Stimulated activated CD4-positive, alpha-beta T cell treated with anti-CD3 and anti-CD28 coated beads, Interleukin-2, amount 100 ng/mL, for 48 hours (primary cell): ENCODE measurements at places on chromosomes 3 and 15.

GRCh38 chr3:81442758-81443456 lies 318.5 kb downstream of the GBE1 start:
- DNase-seq, result no peak

DNA sequence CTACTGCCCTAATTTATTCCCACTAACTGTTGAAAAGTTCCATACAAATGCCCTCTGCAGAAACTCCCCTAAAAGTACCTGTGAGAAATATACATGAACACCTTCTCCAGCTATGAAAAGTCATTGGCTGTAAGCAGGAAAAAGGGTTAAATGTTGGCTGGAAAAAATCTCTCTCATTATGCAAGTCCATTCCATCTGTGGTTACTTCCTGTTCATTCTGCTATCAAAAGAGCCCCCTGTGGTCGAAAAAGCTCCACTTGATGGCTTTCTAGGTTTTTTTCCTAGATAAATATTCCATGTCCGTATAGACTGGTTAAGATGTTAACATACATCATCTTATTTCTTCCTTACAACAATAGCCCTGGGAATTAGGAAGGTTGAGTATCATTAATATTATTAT lies 56.2 kb upstream of the AKAP13 start:
- no peak for DNase-seq

DNA sequence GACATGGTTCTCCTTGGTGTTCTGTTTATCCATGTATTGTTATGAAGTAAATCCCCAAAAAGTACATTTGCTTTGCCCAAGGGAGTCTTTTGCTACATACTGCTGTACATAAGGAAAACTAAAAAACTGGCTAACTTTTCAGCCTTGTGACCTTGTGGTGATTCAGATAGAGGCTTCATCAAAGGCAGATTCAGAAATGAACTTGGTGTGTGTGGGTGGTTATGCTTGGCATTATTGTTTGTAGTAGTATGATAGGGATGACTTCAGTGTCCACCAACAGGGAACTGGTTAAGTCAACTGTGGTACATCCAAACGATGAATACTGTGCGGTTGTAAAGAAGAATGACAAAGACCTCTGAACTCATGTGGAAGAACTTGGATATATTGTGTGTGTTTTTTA lies 75.6 kb upstream of the CHRNB4 start:
- DNase-seq, result no peak

DNA sequence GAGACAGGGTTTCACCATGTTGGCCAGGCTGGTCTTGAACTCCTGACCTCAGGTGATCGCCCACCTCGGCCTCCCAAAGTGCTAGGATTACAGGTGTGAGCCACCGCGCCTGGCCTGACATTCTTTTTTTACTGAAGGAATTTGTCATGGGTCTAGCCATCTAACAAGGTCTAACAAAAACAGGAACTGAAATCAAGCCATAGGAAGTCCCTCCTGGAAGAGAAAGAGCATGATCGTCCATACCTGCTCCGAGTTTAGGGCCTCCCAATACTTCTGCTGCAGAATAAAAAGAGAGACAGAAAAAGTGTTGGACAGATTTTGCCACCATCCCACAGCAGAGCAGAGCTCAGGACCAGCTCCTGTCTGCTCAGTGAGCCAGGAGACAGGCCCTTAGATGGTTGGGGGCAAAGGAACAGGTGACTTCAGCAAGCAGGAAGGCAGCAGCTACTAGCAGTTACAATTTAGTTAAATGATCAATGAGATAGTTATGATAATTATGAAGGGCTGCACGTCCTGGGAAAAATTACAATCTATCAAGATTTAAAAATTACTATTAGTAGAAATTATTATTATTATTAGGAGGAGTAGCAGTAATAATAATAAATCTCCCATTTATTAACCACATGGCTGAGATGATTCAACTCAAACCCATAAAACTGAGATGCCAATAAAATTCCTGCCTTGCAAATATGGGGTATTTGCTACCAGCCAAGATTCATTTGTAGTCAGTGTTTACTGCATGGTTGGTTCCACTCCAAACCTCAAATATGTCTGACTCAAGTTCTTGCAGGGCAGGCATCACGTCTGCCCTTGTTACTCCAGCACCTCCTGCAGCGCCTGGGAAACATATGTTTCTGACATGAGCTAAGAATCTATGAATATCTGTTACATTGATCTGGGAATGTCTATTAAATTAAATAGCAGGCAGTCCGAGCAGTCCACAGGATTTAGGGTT lies 40.1 kb downstream of the TMEM44 start:
- DNase-seq, result no peak
